Epithelial cell of prostate (primary cell): ENCODE measurements at places on chromosomes 1 and 21.

GRCh38 chr1:151644001-151644400 is 32.2 kb downstream of the SNX27 start:
- no peak for DNase-seq

- DNase-seq = no peak
Measured at GRCh38 chr1:192581131-192581927, 5.8 kb downstream of the RGS1 start.

DNA sequence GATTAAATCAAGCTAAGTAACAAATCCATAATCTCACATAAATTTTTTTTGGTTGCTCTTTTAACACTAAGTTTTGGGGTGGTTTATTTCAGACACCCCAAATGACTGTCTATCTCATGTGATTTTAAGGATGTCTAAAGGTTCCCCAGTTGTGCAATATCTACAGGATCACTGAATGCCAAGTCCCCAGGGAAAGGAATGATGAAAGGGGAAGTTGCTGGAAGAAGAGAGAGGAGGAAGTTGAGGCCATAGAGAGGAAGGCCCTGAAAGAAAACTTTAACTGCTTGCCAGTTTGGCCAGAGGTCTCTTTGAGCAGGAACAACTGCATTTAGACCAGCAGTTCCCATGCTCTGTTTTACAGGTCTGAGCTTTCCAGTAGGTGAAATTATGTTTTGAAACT is 27.5 kb upstream of the SLC19A2 start:
- no peak for DNase-seq

DNA sequence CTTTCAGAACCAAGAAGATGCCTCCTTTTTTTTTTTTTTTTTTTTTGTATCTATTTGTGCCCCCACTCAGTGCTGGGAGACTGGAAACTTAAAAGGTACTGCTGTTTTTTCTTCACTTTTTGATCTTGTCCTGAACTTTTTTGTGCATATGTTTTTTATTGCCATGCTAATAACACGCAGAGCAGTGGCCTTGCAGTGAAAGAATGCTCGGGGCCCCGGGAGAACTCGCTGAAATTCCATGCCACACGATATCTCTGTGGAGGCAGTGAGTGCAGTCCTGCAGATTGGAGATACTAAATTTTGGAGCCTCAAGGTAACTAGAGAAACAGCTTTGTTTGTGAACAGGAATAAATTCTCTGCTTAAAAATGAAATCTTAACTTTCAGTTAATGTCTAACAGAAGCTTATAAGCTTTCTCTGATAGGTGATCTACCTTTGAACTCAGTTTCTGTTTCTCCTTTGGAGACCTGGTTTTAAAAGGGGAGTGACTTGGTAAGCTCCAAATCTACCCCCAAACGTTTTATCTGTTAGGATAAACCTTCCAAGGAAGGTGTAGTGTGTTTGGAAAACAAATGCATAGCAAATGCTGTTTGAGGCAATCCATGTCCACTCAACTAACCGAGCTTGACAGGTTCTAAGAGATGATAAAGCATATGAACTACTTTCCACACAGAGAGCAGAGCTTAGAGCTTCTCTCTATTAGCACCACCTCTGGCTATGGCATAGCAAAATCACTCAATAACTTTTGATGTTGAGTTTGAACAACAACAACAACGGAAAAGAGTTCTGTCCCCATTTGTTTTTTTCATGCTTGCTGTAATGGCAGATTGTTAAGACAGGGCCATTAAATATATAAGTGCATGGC is 113.7 kb upstream of the PLXNA2 start:
- no peak for DNase-seq

DNA sequence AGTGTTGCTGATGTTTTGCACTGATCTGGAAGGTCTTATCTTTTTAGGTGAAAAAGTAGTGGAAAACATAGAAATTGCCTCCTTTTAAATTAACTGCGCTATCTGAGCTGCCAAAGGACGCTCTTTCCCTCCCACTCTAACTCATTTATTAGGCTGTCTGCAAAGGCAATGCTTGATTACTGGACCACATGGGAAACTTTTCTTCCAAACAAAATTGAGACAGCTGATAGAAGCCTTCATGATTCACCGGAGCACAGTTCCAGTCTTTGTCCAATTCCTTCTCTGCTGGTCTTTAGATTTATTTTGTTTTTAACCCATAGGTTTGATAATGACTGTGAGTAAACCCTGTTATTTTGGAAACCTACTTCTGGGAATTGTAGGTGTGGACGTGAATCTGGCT is 93.0 kb upstream of the RAVER2 start:
- no peak for DNase-seq

DNA sequence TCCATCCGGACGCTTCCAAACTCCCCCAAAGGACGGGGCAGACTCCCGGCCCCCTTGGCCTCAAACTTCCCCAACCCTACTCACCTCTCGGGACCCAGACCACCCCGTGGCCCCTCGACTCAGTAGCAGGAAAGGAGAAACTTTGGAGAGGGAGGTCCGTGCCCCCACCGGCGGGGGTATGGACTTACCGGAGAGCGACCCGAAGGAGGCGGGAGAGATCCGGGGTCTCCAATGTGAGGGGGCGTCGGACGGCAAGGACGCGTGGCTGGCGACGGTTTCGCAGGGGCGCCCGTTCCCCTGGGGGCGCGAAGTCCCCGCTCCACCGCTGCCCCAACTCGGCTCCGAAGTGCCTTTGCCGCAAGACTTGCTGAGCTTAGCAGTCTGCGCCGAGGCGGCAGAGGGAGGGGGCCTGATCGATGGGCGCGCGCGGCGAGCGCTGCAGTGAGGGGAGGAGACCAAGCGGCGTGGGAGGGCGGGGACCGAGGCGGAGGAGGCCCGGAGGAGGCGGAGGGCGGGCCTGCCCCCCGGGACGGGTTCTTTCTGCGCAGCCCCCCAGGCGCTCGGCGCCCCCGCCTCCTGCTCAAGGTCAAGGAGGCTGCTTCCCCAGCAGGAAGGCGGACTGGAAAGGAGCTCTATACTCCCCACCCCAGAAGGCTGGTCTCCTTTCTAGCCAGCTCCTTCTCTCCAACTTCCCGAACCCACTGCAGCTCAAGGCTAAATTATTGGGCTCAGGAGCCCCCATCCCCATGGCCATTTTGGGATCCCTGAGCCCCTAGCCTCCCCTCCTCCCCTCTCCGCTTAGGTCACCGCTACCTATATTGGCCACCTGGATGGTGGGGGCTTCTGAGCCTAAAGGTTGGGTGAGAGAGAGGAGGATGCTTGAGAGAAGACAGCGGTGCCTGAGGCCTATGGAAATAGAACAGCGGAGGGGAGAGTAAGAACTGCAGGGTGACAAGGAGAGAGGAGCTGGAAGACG is at the start of gene SYT2:
TSS of gene SYT2 (minus strand) at position 385 of the 976 bp plus-strand sequence. CDS start 104,682 bp downstream, outside the sequence.
- DNase-seq = no peak

DNA sequence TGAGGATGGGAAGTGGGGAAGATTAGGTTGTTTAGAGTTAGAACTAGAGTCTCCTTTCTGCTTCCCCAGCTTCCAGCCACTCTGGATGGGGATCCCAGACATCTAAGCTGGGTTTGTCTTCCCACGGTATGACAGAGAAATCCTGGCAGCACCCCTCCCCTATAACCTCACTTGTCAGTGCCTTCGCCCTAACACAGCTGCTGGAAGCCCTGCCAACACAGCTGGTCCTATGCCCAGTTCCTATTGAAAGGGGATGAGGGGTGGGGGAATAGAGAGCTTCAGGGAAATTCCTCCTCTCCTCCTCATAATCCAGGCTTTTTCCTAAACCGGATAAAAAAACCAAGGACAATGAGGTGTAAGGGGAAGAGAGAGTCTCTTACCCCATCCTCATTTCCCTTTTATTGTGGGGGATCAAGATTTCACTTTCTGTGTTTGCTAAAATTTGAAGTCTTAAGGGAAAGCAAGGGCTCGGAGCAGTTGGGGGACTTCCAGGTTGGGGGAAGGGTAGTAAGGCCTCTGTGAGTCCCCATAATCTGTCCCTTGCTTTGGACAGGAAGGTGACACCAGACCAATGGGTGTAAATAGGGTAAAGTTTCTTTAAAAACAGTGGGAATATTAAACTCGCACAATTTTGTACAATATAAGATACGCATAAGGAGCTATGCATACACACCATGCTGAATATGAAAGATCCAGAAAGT is 590 bp downstream of the TMOD4 start:
- no peak for DNase-seq

DNA sequence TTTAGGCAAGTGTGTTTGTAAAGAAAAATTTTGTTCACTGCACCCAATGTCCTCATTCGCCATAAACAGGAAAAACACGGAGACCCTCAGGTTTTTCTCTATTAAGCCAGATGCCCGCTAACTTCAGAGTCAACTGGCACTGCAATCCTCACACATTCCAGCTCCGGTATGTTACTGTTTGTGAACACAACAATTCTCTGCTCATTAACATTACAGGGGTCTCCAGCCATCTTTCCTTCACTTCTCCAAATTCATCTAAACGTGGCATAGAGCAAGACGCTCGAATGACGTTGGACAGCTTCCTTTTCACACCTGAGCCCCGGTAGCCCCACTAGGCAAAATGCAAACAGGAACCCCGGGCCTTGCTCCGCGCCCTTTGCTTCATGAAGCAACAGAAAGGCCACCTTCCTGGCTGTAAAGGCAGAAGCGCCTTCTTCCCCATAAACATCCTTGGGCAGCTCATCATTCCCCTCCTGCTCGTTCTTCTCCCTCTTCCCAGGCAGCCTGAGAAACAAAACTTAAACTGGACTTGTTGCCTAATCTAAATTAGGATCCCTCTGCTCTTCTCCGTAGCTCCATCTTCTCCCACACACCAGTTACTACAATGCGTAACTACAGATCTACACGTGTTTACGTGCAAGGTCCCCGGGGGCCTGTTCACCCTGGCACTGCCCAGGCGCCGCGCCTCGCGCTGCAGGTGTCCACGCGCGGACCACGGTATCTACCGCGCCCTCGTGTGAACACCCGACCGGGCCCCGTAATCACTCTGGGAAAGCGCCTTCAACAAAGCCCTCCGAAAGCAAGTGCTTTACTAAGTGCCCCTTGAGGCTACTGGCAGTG is 1.2 kb downstream of the LBR start:
- DNase-seq = no peak

DNA sequence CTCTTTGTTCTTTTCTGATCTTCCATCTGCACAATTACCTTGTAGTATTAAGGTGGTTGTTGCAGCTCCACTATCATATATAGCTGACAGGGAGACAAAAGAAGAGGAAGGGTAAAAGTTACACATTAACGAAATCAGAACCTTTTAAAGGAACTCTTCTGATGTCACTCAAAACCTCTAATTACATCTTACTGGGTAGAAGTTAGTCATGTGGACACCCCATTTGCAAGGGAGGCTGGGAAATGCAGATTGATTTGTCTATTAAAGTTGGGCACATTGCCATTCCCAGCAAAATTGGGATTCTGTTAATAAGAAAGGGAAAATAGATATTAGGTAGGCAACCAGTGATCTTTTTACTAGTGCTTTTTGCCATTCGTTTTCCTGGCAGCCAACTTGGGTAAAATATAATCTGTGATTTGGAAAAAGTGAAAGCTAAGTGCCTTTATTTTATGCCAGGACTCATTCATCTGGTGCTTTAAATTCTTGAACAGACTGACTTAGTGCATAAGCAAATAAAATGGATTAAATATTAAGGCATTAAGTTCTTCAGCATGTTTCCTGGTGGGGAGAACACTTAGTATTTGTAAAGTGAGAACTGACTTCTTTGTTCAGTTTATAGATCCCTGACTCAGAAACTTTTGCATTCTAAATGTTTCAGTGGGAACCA is 71.3 kb downstream of the DNM3 start:
- no peak for DNase-seq

DNA sequence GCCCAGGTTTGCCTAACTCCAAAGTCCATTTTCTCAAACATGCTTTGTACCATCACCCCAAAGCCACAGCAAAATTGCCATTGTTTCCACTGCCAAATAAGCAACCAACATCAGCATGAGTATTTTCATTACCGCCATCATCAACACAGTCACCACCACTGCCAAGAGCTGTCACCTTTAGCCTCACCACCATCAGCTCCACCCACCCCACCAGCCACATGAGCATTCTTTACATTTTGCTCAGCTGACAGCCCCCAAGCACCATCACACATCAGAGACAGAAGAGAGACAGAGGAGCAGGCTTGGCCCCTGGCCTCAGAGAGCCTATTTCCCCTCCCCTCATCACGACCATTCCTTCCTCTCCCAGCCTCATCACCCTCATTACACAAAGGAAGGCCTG is 42.7 kb downstream of the TAS1R2 start:
- DNase-seq = no peak

- no peak for DNase-seq
Measured at GRCh38 chr1:68128157-68128556, 77.7 kb upstream of the DIRAS3 start.

DNA sequence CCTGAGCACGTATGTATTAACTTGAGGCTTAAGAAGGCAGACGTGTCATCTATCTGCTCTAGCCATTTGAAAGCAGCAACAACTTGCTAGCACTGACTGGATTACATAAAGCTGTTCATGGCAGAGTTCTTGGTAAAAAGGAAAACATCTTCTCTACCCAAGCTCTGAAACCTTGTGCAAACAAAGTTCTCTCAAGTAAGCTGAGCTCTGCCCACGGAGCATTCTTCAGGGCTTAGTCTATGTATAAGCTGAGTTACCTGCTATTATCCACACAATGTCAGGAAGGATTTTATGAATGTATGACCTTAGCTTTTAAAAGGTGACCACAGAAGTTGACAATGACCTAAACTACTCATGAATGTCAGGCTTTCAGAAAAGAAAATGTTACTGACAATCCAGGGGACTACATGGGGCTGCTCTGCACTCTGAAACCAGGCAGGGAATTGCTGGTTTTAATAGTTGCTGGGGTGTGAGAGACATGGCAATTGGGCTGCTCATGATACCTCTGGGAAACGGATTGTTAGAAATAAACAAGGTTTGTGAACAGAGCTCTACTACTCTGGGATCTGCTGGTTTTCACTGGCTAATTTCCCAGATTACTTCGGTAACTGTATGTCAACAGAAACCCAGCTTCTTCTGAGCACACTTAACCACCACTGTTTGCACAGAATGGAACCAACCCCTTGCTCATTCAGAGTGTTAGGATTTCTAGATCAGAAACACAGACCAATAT is 29.6 kb upstream of the CCN1 start:
- DNase-seq = peak; percentile 77

DNA sequence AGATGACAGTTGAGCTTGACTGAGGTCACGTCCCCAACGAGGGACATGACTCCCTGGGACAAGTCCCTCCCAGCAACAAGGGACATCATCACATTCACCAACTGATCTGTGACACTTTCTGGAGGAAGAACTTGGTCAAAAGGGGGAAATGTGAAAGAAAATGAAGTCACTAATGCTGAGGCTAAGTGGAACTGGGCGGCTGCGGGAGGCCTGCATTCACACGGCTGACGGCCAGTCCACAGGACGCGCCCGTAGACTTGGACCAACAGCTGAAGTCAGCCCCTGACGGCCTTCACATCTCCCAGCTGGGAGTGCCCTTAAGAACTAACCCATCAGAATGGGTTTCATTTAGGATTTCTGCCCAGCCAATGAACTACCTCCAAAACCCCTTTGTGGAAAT is 26.6 kb downstream of the POFUT2 start:
- DNase-seq = no peak

GRCh38 chr1:116375148-116375886 is 2.3 kb downstream of the ATP1A1 start:
- DNase-seq = no peak

- DNase-seq = no peak
Measured at GRCh38 chr1:118136187-118136941, 48.7 kb downstream of the SPAG17 start.
